Cardiac muscle cell (in vitro differentiated cells and primary cell): ENCODE measurements at places on chromosomes 13 and 19.
A peak's percentile ranks its signal among the peaks of the same experiment; 100 is the strongest.

GRCh38 chr19:2858864-2859263 is 8.3 kb upstream of the ZNF556 start:
- no peak for DNase-seq

DNA sequence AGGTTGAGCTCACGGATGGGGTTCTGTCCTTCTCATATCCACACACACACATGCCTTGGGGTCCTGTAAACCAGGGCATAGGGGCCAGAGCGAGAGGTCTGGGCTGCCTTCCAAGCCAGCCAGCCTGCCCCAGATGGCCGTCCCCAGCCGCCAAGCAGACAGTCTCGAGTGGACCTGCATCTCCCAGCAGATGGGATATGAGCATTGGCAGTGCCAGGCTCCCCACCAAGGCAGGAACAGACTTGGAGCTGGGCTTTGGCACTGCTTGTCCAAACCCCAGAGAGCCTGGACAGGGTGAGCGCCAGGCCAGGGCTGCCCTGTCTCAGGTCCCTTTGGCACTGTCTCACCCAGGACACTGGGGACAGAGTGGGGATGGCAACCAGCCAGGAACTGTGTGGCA is 130.4 kb downstream of the DPF1 start:
- no peak for DNase-seq

- peak; percentile 49 for DNase-seq
Measured at GRCh38 chr13:91946498-91947070, 548.2 kb downstream of the GPC5 start.

- no peak for DNase-seq
Measured at GRCh38 chr13:40644838-40645604, 21.4 kb downstream of the FOXO1 start.

DNA sequence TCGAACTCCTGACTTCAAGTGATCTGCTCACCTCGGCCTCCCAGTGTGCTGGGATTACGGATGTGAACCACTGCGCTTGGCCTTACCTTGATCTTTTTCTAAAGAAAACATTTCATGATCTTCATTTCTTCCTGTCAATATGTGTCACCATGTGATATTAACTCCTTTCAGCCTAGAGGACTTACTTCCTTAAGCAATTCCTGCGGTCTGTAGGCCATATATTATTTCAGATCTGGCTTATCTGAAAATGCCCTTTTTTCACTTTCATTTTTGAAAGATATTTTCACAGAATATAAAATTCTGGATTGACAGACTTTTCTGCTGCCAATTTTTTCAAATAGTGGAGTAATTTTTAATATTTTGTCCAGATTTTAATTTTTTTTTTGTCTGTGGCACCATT is 2.0 kb upstream of the GPR32 start:
- no peak for DNase-seq

GRCh38 chr19:58474997-58475713 is 997 bp upstream of the ZNF446 start:
- no peak for DNase-seq

- peak; percentile 93 for DNase-seq
Measured at GRCh38 chr19:34480971-34481841, at the start of gene WTIP. TSS of gene WTIP (plus strand) at chr19:34481758. CDS start at chr19:34481975, 217 bp downstream.
